ENCODE measurements at places on chromosomes 5 and 9. TPM values are rescaled to one million over a fixed set of nuclear protein-coding genes. Genes with fewer than 3 reads are reported as not detected.

- H3K4me1 ChIP-seq: peaks cover 2% of the 10 kb centered on the region
- H3K27me3 ChIP-seq: no peaks in the 10 kb centered on the region
- no peak overlapping the region for H3K27ac ChIP-seq
- no peak for DNase-seq
These were observed 658.5 kb downstream of the BNC2 start for GRCh38 chr9:16211946-16212345.

- DNase-seq: no peak
- H3K4me1 ChIP-seq: no peaks in the 10 kb centered on the region
- no peak overlapping the region for H3K4me3 ChIP-seq
- H3K36me3 ChIP-seq: no peaks in the 10 kb centered on the region
These were observed 1052.0 kb downstream of the TAF11L14 start for GRCh38 chr5:18686253-18686652.

GRCh38 chr5:176770431-176770830 lies 39.9 kb upstream of the UNC5A start:
- no peaks in the 10 kb centered on the region for H3K4me1 ChIP-seq
- no peak for DNase-seq
- H3K4me3 ChIP-seq: no peak overlapping the region
- peaks cover 17% of the 10 kb centered on the region for H3K27me3 ChIP-seq
- H3K36me3 ChIP-seq: no peaks in the 10 kb centered on the region
- no peak overlapping the region for H3K27ac ChIP-seq

GRCh38 chr5:33582417-33582816 lies 141.7 kb downstream of the TARS1 start:
- no peaks in the 10 kb centered on the region for H3K36me3 ChIP-seq
- no peaks in the 10 kb centered on the region for H3K4me1 ChIP-seq
- no peak for DNase-seq
- no peaks in the 10 kb centered on the region for H3K27me3 ChIP-seq
- H3K27ac ChIP-seq: no peak overlapping the region
- H3K4me3 ChIP-seq: no peak overlapping the region

GRCh38 chr5:32735512-32735911 lies 24.4 kb downstream of the NPR3 start:
- no peak overlapping the region for H3K27ac ChIP-seq
- H3K4me3 ChIP-seq: no peak overlapping the region
- no peaks in the 10 kb centered on the region for H3K4me1 ChIP-seq
- no peaks in the 10 kb centered on the region for H3K36me3 ChIP-seq
- no peak for DNase-seq

- no peaks in the 10 kb centered on the region for H3K27me3 ChIP-seq
- H3K27ac ChIP-seq: no peak overlapping the region
- no peaks in the 10 kb centered on the region for H3K36me3 ChIP-seq
- H3K4me1 ChIP-seq: peaks cover 42% of the 10 kb centered on the region
- DNase-seq: no peak
These were observed 97.3 kb downstream of the ZNF462 start for GRCh38 chr9:106960258-106960657.

DNA sequence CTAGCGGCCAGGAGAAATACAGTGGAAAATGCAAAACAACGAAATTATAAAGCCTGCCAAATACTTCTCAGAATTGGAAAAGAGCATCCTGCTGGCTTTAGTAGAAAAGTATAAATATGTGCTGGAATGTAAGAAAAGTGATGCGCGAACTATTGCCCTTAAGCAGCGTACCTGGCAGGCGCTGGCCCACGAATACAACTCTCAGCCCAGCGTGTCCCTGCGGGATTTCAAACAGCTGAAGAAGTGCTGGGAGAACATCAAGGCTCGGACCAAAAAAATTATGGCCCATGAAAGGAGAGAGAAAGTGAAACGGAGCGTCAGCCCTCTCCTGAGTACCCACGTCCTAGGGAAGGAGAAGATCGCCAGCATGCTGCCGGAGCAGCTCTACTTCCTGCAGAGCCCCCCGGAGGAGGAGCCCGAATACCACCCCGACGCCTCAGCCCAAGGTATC lies 15.0 kb downstream of the MSANTD3 start:
- H3K27me3 ChIP-seq: no peaks in the 10 kb centered on the region
- no peaks in the 10 kb centered on the region for H3K36me3 ChIP-seq

DNA sequence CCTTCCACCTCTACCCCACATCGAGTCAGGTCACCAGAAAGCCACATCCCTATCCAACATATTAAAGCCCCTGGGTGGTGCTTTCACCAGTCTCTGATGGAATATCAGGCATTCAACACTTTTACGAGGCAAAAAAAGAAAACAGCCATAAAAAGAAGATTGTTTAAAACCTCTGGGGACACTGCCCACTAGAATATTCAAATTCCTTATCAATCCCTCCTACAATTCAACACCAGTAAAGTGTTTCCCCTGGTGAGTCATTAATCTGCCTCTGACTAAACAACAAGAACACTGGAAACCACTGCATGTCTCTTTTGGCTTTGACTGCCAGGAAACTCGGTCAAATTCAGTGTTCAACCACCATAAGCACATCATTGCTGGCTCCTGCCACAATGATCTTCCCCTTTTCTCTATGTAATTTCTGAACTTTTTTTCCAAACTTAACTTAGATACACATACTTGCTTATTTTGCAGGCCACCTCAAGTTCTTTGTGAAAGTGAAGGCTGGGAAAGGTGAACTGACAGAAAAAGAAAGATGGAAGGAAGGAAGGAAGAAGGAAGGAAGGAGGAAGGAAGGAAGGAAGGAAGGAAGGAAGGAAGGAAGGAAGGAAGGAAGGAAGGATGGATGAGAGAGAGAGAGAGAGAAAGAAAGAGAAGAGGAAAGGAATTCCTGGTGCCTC lies 105.3 kb downstream of the PAX5 start:
- no peaks in the 10 kb centered on the region for H3K36me3 ChIP-seq
- H3K27me3 ChIP-seq: no peaks in the 10 kb centered on the region
- H3K4me3 ChIP-seq: no peak overlapping the region
- H3K27ac ChIP-seq: no peak overlapping the region
- no peaks in the 10 kb centered on the region for H3K4me1 ChIP-seq

- no peaks in the 10 kb centered on the region for H3K27me3 ChIP-seq
- no peak overlapping the region for H3K27ac ChIP-seq
- H3K36me3 ChIP-seq: no peaks in the 10 kb centered on the region
- H3K4me1 ChIP-seq: peaks cover 3% of the 10 kb centered on the region
These were observed 14.8 kb downstream of the LVRN start for GRCh38 chr5:115977096-115977495.

DNA sequence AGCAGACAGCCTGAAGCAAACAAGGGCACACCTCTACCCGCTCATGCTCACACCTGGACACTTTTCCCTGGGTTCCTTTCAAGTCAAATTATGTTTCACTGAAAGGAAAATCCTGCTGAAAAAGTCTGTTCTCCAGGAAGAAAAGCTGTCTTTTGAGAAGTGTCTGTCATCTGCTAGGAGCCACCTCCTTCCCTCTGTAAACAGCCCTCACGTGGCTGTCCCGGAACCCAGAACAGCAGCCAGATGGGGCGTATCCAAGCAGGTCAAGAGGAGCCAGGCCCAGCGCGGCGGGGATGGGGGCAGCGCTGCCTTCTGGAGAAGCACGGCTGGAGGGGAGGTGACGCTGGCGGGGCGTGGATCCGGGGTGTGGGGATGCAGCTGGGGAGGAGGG lies at the start of gene PNPLA7:
TSS of gene PNPLA7 (minus strand) at position 172 of the 391 bp plus-strand sequence. CDS start 205 bp downstream, outside the sequence.
- peak within 1 kb of the TSS; percentile 63 for H3K4me3 ChIP-seq
- H3K27ac ChIP-seq: peak within 1 kb of the TSS; percentile 97
- DNase-seq: peak; percentile 94
- peaks cover 38% of the 10 kb centered on the region for H3K4me1 ChIP-seq

GRCh38 chr5:115262011-115262320 lies 711 bp downstream of the PGGT1B start:
- no peak for DNase-seq
- no peaks in the 10 kb centered on the region for H3K36me3 ChIP-seq
- peak overlapping the region; percentile 81 for H3K27ac ChIP-seq
- peaks cover 17% of the 10 kb centered on the region for H3K4me1 ChIP-seq
- H3K27me3 ChIP-seq: no peaks in the 10 kb centered on the region

- H3K4me3 ChIP-seq: no peak overlapping the region
- no peaks in the 10 kb centered on the region for H3K4me1 ChIP-seq
- H3K27ac ChIP-seq: no peak overlapping the region
- no peak for DNase-seq
- no peaks in the 10 kb centered on the region for H3K27me3 ChIP-seq
These were observed 164.2 kb downstream of the FGF1 start for GRCh38 chr5:142521706-142522105.

- H3K4me1 ChIP-seq: no peaks in the 10 kb centered on the region
- no peak overlapping the region for H3K27ac ChIP-seq
- H3K27me3 ChIP-seq: no peaks in the 10 kb centered on the region
- no peak for DNase-seq
These were observed 111.0 kb downstream of the PJA2 start for GRCh38 chr5:109298794-109299193.

DNA sequence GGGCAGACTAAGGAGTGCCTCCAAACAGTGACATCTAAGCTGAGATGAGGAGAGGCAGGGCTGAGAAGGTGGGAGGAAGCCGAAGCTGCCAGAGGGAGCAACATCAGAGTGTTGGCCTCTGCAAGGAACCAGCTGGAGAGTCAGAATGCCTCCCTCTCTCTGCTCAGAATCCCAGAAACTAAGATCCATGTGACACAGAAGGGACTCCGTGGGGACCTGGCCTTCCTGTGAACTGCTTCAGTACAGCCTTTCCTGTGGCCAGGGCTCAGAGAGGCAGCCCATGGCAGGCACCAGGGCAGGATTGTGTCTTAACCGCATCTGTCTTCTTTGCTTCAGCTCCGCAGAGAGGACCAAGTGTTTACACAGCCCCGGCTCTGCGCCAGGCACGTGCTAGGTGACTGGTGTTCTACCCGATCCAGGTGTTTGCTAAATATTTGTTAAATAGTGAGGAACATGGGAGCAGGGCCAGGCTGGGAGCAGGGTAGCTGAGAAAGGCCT lies 33.5 kb downstream of the KCNMB1 start:
- H3K27me3 ChIP-seq: peaks cover 8% of the 10 kb centered on the region
- DNase-seq: peak; percentile 37
- H3K27ac ChIP-seq: no peak overlapping the region
- H3K4me1 ChIP-seq: peaks cover 4% of the 10 kb centered on the region
- no peak overlapping the region for H3K4me3 ChIP-seq
- no peaks in the 10 kb centered on the region for H3K36me3 ChIP-seq

GRCh38 chr9:26567976-26568375 lies 324.6 kb downstream of the CAAP1 start:
- H3K4me3 ChIP-seq: no peak overlapping the region
- no peak for DNase-seq
- no peak overlapping the region for H3K27ac ChIP-seq
- H3K36me3 ChIP-seq: no peaks in the 10 kb centered on the region
- H3K27me3 ChIP-seq: no peaks in the 10 kb centered on the region

DNA sequence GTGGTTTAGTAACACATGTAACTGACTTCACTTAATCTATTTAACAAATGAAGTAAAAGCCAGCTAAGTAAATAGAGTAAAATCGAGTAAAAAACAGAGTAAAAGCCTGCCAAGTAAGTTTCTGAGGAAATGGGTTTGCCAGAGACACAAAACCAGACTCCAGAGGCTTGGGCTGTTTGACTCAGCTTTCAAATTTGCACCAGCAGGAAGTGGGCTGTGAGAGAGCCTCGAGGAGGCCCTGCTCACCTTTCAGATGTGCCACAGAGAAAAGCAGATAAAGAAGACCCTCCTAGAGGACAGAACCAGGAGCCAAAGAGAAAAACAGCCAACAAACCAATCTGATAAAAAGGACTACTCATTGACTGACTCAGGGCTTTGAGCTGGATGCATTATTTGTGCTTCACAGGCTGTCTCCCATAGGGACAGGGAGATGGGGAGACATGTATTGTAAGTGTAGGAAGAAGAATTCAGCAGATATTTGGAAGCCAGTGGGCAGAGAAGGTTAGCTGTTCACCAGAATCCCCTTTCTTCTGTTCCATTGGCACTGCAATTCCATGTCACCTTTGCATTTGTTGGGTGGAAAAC lies 14.4 kb upstream of the AMACR start:
- H3K27me3 ChIP-seq: no peaks in the 10 kb centered on the region
- no peak for DNase-seq
- no peaks in the 10 kb centered on the region for H3K4me1 ChIP-seq
- H3K36me3 ChIP-seq: no peaks in the 10 kb centered on the region

DNA sequence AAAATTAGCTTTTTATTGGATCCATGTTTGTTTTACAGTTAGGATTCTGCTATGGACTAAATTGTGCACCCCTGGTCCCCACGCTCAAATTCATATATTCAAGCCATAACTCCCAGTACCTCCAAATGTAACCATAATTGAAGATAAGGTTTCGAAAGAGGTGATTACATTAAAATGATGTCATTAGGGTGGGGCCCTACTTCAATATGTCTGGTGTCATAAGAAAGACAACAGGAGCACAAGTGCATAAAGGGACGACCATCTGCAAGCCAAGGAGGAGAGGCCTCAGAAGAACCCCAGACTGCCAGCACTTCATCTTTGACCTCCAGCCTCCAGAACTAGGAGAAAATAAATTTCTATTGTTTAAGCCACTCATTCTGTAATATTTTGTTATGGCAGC lies 7.4 kb upstream of the HNRNPA0 start:
- H3K4me3 ChIP-seq: no peak overlapping the region
- H3K4me1 ChIP-seq: peaks cover 7% of the 10 kb centered on the region
- no peak overlapping the region for H3K27ac ChIP-seq
- H3K27me3 ChIP-seq: no peaks in the 10 kb centered on the region
- DNase-seq: no peak

- no peaks in the 10 kb centered on the region for H3K36me3 ChIP-seq
- H3K27ac ChIP-seq: no peak overlapping the region
These were observed 364.6 kb downstream of the DMRT2 start for GRCh38 chr9:1414711-1415131.

GRCh38 chr5:159403906-159404681 lies 73.8 kb upstream of the IL12B start:
- H3K36me3 ChIP-seq: no peaks in the 10 kb centered on the region
- no peaks in the 10 kb centered on the region for H3K4me1 ChIP-seq
- no peak overlapping the region for H3K27ac ChIP-seq

- no peak for DNase-seq
- peaks cover 22% of the 10 kb centered on the region for H3K27me3 ChIP-seq
- H3K4me3 ChIP-seq: no peak overlapping the region
- no peaks in the 10 kb centered on the region for H3K36me3 ChIP-seq
These were observed 22.5 kb downstream of the PAX5 start for GRCh38 chr9:37011530-37011929.

DNA sequence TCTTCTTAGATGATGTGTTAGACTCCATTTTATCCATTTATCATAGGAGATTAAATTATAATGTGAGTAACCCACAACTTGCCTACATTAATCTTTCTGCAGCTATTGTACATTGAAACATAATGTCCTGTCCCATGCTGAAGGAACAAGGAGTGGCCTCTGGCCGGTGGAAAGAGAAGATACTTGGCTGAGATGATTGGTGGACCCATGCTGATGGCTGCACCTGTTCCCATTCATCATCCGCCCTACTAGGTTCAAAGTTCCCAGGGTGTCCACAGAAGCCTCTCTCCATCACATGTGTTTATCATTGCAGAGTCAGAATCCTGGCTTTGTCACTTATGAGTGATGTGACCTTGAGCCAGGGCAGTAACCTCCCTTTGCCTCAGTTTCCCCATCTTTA lies 24.7 kb downstream of the FBXL7 start:
- no peak for DNase-seq
- no peak overlapping the region for H3K27ac ChIP-seq
- no peaks in the 10 kb centered on the region for H3K27me3 ChIP-seq
- H3K36me3 ChIP-seq: no peaks in the 10 kb centered on the region

Gene FAM169A
- not detected for total RNA-seq

Gene SV2C
- total RNA-seq: not detected

Gene ARHGEF28
- 1.2 TPM for total RNA-seq

Gene CARD6
- 3.6 TPM for total RNA-seq

Gene TEX48
- total RNA-seq: not detected

Gene TMEM8B
- total RNA-seq: 6.3 TPM

Gene RBM18
- 10.6 TPM for total RNA-seq

Gene C5orf52
- total RNA-seq: not detected

Gene IRF1
- total RNA-seq: 7.5 TPM

Gene RABGAP1
- total RNA-seq: 27.9 TPM

Gene OR1Q1
- total RNA-seq: not detected

Gene PCDHGA9
- total RNA-seq: 0.95 TPM

Gene CORO2A
- total RNA-seq: 0.05 TPM
